Stimulated activated naive CD4-positive, alpha-beta T cell treated with Interleukin-2 at 50 U/mL for 16 hours (primary cell): ENCODE measurements at places on chromosomes 13 and 19.

DNA sequence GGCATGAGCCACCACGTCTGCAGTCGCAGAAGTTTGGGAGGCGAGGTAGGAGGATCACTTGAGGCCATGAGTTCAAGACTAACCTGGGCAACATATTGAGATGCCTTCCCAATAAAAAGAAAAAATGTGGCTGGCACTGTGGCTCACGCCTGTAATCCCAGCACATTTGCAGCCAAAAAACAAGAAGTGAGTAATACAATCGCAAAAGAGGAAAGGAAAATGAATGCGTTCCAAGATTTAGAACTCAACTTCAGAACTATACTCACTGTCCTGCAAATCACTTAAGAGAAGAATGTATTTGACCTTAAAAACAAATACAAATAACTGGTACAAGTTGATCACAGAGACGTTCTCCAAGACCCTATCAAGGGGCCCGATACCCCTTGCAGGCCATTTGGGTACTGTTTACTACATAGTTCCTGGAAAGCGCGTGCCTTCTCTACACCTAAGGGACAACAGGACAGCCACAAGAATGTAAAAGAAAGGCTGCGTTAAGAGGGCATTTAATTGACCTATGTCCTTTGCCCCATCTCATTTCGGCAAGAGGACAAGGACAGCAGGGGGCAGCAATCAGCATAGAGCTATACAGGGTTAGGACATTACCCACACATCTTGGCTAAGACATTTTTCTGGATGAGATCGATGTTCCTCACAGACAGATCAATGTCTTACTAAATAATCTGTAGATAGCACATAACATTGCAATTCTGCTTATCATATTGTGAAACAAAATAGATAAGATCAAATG, 41.3 kb downstream of the FLT3 start:
- peak; percentile 4 for DNase-seq

- no peak for DNase-seq
These were observed 187.6 kb downstream of the PCDH9 start for GRCh38 chr13:67042556-67042955.

- DNase-seq = no peak
These were observed 9.7 kb downstream of the IGSF23 start for GRCh38 chr19:44623080-44623479.

DNA sequence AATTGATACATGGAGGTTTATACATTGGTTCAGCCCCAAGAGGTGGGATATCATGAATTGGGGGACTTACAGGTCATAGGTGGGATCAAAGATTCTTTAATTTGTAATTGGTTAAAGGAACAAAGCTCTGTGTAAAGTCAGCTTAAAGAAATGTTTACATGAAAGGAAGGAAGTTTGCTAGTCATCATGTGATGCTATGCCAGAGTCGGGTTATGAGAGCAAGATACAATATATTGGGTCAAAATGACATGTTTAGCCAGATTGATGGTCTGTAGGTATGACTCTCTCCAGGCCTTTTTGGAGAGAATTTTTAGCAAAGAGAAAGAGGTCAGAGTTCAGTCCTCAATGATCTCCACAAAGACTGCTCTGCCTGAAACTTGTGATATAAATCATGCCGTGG, 5.3 kb upstream of the CYSLTR2 start:
- no peak for DNase-seq

GRCh38 chr13:22874839-22875238, 305.9 kb upstream of the SGCG start:
- no peak for DNase-seq

- no peak for DNase-seq
These were observed 16.8 kb downstream of the SPC24 start for GRCh38 chr19:11138601-11139300.

- peak; percentile 70 for DNase-seq
These were observed 630 bp downstream of the COQ8B start for GRCh38 chr19:40716031-40716481.

GRCh38 chr19:40466219-40466984, 399 bp upstream of the SPTBN4 start:
- DNase-seq = peak; percentile 85

DNA sequence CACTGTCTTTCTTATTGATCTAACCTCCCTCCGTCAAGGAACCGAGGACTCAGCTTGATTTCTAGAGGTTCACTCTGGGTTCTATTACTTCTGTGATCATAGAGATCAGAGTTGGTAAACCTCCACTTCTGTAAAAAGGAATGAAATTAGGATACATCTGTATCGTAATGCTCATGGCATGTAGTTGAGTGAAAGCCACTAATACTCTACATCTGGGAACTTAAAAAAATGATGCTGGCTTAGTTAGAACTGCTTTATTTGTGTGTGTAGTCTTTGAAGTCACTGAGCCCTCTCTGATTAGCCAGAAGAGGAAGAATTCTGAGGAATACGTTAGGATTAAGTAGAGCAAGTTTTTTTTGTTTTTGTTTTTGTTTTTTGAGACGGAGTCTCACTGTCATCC, 140.8 kb downstream of the GGACT start:
- no peak for DNase-seq

- no peak for DNase-seq
These were observed 84.8 kb downstream of the ZMYM2 start for GRCh38 chr13:20043207-20043925.

DNA sequence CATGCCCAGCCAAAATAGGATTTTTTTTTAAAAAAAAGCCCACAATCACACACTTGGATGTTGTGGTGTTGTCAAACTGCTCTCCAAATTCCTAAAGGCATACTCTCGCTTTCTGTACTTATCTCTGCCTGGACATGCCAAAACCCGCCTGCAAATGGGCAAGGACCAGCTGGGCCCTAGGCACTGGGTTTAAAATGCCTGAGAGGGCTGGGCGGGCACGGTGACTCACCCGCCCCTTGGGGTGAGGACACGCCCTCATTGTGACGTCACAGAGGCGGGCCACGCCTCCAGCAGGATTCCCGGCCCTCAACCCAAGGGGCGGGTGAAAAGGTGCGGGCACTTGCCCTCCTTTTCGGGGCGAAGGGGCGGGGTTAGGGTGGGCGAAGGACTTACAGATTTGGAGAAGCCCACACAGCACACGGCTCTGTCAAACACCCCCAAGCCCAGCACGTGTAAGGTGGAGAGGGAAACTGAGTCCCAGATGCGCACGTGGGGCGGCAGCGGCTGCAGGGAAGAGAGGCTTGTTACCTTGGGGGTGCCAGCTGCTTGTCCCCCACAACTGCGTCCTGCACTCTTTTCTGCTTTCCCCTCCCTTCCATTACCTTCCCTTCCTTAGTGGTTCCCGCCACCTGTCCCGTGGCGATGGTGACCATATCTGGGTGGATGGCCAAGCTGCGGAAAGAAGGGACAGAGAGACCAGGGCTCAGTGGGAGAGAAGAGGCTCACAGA, 6.6 kb downstream of the EML2 start:
- peak; percentile 17 for DNase-seq

- no peak for DNase-seq
These were observed 50.8 kb downstream of the ATP11A start for GRCh38 chr13:112740502-112741131.

GRCh38 chr13:71477735-71478134, 389.3 kb downstream of the DACH1 start:
- DNase-seq = no peak

GRCh38 chr19:10021863-10022262, 8.6 kb downstream of the RDH8 start:
- no peak for DNase-seq

DNA sequence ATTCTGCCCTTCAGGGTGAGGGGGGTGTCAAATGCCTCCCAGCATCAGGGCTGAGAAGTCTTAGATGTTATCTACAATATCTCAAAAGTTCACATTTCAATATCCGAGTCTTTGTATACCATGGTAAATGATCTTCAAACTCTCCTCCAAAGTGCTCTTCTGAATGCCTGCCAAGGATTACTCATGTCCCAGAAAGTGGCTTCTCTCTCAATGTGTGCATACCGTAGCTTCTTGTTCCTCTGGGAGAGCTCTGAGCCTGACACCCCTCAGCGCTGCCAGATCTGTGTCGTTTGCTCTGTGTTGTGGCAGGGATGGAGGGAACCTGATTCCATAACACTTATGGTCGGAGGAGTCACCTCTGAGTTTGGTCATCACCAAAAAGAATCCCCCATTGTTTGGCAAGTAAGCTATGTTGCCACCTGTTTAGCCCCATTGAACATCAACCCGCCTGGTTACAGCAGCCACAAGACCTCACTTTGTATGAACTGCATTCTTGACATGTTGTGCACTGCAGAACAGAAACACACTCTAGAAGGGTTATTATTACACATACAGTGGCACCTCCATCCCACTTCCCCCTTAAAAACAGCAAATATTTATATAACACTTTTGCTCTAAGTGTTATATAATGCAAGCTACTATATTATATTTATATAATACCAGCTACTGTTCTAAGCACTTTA, 163.1 kb upstream of the MIR17HG start:
- no peak for DNase-seq

DNA sequence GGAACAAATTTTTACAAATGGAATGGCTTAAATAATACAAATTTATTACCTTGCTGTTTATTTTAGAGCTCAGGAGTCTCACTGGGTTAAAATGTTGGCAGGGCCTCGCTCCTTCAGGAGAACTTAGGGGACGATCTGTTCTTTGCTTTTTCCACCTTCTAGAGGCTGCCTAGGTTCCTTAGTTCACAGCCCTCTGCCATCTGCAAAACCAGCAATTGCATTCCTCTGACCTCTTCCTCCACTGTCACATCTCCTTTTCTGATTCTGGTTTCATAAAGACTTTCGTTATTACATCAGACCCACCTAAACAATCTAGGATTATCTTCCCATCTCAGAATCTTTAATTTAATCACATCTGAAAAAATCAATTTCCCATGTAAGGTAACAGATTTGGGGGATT, 249.6 kb upstream of the SPRY2 start:
- DNase-seq = no peak
